IMR-90 (cell line): ENCODE measurements at places on chromosomes 4 and X. TPM values are rescaled to one million over a fixed set of nuclear protein-coding genes. Genes with fewer than 3 reads are reported as not detected.

- no peaks in the 10 kb centered on the region for H3K27me3 ChIP-seq
- no peak overlapping the region for H3K27ac ChIP-seq
- peaks cover 8% of the 10 kb centered on the region for H3K4me1 ChIP-seq
- no peak overlapping the region for H3K4me3 ChIP-seq
- H3K36me3 ChIP-seq = no peaks in the 10 kb centered on the region
Measured at GRCh38 chr4:128658214-128658631, 151.3 kb upstream of the JADE1 start.

GRCh38 chr4:7256984-7257810 lies 64.9 kb downstream of the SORCS2 start:
- DNase-seq = no peak
- no peaks in the 10 kb centered on the region; the same call in 1 of the 2 replicates for H3K4me1 ChIP-seq
- no peaks in the 10 kb centered on the region for H3K36me3 ChIP-seq
- no peak overlapping the region for H3K27ac ChIP-seq
- no peak overlapping the region for H3K4me3 ChIP-seq

GRCh38 chrX:147958291-147958690 lies 22.8 kb upstream of the FMR1NB start:
- peak; percentile 57 for DNase-seq
- no peaks in the 10 kb centered on the region for H3K4me1 ChIP-seq
- no peaks in the 10 kb centered on the region for H3K27me3 ChIP-seq
- H3K27ac ChIP-seq = no peak overlapping the region
- no peak overlapping the region for H3K4me3 ChIP-seq

VCX gene
- not detected in 2 replicates for total RNA-seq

- no peaks in the 10 kb centered on the region for H3K4me1 ChIP-seq
- peaks cover 5% of the 10 kb centered on the region for H3K27me3 ChIP-seq
- H3K36me3 ChIP-seq = no peaks in the 10 kb centered on the region
- DNase-seq = no peak
Measured at GRCh38 chrX:100939333-100939732, 10.6 kb upstream of the XKRX start.

GRCh38 chr4:123990310-123990870 lies 593.8 kb downstream of the SPRY1 start:
- H3K4me1 ChIP-seq = peaks cover 3% of the 10 kb centered on the region
- no peak overlapping the region for H3K27ac ChIP-seq
- no peaks in the 10 kb centered on the region for H3K27me3 ChIP-seq
- no peak overlapping the region for H3K4me3 ChIP-seq

TMEM271 gene
- not detected in 2 replicates for total RNA-seq

DNA sequence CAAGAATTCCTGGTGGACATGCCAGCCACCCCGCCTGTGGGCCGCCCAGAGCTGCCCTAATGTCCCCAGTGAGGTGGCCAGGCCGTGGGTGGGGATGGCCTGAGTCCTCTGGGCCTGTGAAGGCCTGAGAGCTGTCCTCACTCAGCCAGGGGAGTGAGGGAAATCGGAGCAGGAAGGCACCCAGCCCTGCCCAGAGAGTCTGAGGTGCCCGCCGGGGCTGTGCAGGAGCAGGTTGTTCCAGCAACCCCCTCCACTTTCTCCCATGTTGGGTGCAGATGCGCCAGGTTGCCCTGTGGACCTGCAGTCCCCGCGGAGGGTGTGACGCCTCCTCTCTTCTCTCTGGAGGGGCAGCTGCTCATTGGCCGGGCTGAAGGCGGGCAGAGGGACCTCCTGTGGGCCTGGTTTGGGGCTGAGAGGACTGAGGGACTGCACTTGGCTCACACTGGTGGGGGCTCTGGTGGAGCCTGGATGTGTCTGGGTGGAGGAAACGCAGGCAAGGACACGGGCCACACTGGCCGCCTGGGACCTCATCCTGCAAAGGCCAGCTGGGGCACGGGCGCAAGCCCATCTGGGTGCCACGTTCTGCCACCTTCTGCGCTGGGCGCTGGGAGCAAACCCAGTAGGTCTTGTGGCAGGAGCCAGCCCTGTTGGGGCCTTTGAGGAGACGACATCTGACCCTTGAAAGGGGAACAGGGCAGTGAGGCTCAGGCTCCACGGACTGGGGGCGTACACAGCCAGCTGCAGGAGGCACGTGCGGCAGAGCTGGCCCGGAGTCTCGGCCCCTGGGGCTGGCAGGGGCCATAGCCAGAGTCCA lies 14.0 kb downstream of the DOK7 start:
- H3K36me3 ChIP-seq = no peaks in the 10 kb centered on the region
- H3K27me3 ChIP-seq = peaks cover 40% of the 10 kb centered on the region

- no peak overlapping the region for H3K4me3 ChIP-seq
- H3K27me3 ChIP-seq = no peaks in the 10 kb centered on the region
Measured at GRCh38 chrX:11210415-11210801, 82.8 kb upstream of the AMELX start.

HS6ST2 gene
- total RNA-seq = not detected in 2 replicates

CHRDL1 gene
- 0.28 and 0.36 TPM in 2 replicates for total RNA-seq

- peaks cover 8% of the 10 kb centered on the region for H3K4me1 ChIP-seq
- peak; percentile 85 for DNase-seq
- H3K27ac ChIP-seq = no peak overlapping the region
- H3K27me3 ChIP-seq = no peaks in the 10 kb centered on the region
- peaks cover 11% of the 10 kb centered on the region for H3K36me3 ChIP-seq
- H3K4me3 ChIP-seq = no peak overlapping the region
Measured at GRCh38 chr4:22389240-22389870, 126.5 kb downstream of the ADGRA3 start.

TGIF2LX gene
- not detected in 2 replicates for total RNA-seq

- H3K36me3 ChIP-seq = peaks cover 62% of the 10 kb centered on the region
- H3K4me1 ChIP-seq = peaks cover 11% of the 10 kb centered on the region
- H3K4me3 ChIP-seq = no peak overlapping the region
Measured at GRCh38 chr4:1238676-1239000, 10.3 kb downstream of the CTBP1 start.
